ENCODE measurements at places on chromosomes 7 and 10.

DNA sequence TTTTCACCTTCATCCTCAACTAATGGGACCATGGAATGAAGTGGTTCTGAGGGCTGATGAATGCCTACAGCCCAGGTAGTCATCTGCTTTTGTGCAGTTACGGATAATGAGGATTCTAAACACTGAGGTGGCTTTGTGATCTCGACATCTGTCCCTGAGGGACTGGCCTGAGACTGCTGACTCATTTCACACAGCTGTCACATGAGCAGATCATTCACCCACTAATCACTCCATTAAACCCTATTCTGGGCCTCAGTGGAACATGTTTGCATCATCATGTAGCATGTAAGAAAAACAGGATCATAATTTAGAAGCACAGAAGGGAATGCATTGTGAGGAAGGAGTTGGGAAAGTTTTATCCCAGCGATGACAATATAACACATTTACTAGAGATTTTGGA lies 79.4 kb upstream of the FEZF1 start:
- no peak for DNase-seq

DNA sequence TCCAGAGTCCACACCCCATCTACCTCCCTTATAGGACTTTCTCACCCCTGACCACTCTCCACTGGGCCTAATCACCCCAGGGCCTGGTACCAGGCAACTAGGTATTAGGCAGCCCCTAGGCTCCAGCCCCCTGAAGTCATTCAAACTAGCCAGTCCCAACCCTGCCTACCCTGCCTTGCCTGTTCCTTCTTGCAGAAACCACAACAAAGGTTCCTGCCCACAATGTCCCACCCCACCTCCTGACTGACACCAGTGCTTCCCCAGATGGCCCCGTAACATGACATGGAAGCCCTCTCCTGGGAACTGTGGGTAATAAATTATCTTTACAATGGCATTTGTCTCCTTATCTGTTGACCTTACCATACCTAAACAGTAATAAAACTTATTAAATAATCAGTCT lies 100.6 kb upstream of the PDE1C start:
- DNase-seq = no peak

- DNase-seq = no peak
Measured at GRCh38 chr7:86199881-86200614, 443.7 kb upstream of the GRM3 start.

GRCh38 chr7:99363286-99363685 lies 11.2 kb upstream of the ARPC1B start:
- DNase-seq = no peak

GRCh38 chr10:100823194-100823593 lies 77.8 kb downstream of the PAX2 start:
- DNase-seq = no peak

GRCh38 chr10:97842656-97843280 lies 6.9 kb upstream of the GOLGA7B start:
- DNase-seq = no peak

DNA sequence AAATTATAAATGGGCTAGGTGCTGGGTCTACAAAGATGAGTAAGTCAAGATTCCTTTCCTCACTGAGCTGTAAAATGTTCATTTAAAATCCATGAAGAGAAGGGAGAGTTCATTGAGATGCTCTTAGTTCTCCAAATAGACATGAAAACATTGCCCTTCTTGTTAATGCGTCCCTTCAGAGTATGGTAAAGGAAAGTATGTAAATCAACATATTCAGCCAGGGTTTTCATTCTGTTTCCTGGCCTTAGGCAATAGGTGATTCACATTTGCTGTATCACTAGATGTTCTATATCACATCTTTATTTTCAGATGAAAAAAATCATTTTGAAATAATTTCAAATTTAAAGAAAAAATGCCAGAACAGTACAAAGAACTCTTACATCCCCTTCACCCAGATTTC lies 5.4 kb downstream of the ANKIB1 start:
- DNase-seq = no peak

DNA sequence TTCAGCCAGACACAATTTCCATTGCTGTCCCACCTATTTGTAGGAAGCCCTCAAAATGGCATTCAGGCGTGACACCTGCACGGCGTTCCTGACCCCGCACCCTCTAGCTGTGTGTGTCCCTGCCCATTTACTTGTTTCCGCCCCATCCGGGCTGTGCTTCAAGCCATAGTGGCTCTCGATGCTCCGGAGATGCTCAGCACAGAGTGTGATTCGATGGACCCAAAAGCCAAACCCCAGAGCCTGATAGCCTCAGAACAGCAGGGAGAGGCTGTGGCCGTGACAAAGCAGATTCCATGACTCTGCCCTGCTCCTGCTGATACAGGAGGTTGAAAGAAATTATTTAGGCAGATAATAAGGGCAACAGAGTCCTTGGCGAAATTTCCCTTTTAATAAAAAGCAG lies 13.4 kb downstream of the BUD31 start:
- DNase-seq = no peak

DNA sequence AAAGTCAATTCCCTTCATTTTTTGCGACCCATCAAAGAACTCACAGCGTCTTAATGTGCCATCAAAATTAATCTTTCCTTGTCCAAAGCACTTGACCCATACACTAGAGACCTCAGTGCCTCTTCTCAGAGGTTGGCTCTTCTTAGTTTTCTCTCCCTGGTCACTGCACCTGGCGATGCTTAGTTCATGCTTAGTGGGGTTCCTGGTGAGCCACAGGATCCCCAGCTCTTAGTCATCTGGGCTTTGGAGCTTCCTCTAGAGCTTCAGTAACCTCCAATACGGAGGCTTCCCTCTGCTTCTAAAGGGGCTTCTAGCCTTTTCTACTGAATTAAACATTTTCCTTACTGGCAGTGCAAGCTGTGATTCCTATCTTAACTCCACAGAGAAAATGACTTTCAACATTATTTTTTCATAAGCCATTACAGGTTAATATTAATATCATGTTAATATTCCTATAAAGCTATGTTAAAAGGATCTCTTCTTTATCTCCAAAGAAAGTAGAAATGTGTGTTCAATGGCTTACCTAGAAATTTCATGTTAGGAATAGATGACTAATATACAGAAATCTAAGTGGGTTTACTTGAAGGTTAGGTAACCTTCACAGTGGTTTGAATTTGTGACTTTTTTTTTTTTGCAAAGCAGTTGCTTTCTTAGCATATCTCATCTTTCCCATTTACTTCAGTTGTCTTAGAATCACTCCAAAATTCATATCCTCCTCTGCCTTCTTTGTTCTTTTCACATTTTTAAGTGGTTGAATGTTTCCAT lies 295.2 kb downstream of the CAMK1D start:
- DNase-seq = no peak

- no peak for DNase-seq
Measured at GRCh38 chr7:21702303-21702702, 159.5 kb downstream of the DNAH11 start.

- DNase-seq = no peak
Measured at GRCh38 chr10:13489035-13489599, 39.7 kb downstream of the BEND7 start.

GRCh38 chr7:40283391-40283790 lies 148.6 kb downstream of the SUGCT start:
- no peak for DNase-seq

DNA sequence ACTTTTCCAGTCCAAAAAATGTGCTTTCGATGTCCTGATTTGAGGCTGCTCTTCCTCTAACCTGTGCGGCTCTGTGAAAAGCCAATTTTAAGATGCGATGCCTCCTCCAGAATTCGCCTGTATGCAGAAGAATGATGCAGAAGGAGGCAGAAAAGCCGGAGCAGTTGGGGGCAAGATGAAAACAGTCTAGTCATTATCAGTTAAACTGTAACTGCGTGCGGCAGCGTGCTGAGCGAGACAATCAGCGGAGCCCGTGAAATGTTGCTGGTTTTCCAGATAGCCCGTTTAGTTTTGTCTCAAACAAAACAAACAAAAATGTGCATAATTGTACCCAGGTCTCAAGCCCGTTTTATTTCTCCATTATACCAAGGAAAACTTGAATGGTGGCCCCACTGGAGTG lies 137.0 kb upstream of the FGFR2 start:
- no peak for DNase-seq

DNA sequence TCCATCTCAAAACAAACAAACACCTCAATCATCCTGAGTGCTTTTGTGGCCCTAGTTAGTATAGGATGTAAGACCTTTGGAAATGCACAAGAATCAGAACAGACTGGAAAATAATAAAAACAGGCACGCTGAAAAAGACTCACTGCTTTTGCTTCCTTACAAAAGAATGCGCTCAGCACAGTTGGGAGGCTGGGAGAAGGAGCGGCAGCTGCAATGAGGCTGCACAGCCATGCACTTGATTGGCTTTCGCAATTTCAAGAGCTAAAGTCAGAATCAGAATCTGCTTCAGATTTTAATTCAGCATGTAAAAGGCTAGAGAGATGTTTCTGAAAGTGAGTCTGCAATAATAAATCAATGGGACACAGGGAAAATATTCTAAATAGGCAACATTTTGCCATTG lies 97.2 kb downstream of the FRMD4A start:
- no peak for DNase-seq

DNA sequence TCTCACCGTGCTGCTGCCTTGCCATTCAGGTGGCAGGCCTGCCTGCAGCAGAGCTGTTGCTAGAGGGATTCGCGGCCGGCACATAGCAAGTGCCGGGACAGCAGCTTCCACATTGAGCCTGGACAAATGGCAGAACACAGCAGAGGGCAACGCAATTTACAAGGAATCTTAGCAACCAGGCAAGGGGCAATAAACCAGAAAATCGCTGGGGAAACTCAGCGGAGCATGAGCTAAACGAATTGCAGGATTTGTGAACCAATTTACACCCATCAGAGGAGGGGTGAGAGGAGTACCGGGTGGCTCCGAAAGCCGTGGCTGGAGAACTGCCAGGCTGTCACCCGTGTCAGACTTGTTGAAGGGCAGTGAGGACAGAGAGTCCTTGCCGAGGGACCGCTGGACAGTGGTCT lies 58.6 kb upstream of the LOXL4 start:
- DNase-seq = no peak

DNA sequence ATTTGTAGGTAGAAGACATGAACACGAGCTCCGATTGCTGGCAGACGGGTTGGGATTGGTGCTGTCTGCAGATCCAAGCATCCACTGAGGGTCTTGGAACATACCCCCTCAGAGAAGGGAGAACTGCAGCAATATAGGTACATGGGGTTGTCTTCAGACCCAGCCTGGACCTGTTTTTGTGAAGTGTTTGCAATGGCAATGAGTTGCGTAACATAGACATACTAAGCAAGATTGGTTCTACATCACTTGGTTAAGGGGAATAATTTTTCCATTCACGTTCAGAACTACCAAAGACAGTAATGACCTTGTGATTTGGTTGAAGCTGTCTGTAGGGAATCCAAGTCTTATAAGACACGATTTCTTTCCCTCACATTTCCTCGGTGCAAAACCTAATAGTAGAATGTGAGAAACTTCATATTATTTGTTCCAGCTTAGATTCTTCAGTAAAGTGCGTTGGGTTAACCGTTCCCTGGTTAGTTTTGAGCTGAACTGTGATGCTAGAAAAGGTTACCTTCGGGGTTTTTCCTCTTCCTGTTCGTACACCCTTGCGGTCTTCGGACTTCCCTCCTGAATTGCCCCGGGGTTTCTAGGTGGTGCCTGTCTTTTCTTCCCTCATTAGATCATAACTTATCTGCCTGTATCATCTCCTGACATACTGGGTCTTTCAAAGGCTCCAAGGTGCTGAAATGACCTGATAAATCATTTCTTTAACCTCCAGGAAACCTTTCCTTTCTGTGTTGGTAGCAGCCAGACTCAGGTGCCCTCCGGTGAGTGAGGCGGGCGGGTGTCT lies 14.4 kb downstream of the PROSER2 start:
- no peak for DNase-seq
